ENCODE measurements at places on chromosomes 4 and X. TPM values are rescaled to one million over a fixed set of nuclear protein-coding genes. Genes with fewer than 3 reads are reported as not detected.

BEX4 gene
- 80.1 TPM for polyA plus RNA-seq

DNA sequence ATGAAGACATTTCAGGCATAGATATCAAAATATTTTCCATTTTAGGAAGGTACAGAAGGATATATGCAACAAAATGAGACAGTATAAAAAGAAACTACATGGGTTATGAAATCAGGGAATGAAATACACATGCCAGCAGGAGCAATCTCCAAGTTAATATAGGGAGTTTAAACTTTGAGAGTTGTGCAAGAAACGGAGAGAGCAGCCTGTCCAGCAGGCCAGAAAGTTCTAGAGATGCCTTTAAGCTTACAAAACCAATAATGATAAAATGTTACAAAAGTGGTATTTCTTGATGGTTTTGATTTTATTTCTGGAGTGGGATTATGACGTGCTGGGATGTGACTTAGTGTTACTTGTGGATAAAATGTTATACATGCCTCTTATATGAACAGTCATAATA, 2047.9 kb downstream of the ARAP2 start:
- H3K4me3 ChIP-seq: no peak overlapping the region
- DNase-seq: no peak
- H3K4me1 ChIP-seq: no peaks in the 10 kb centered on the region
- H3K27ac ChIP-seq: no peak overlapping the region
- H3K36me3 ChIP-seq: no peaks in the 10 kb centered on the region

- peak overlapping the region; percentile 82 for H3K27ac ChIP-seq
- no peaks in the 10 kb centered on the region for H3K27me3 ChIP-seq
- H3K4me1 ChIP-seq: peaks cover 19% of the 10 kb centered on the region
- peak overlapping the region; percentile 92 for H3K4me3 ChIP-seq
- peak; percentile 38 for DNase-seq
- H3K36me3 ChIP-seq: no peaks in the 10 kb centered on the region
Measured at GRCh38 chrX:103918050-103918449, 44.4 kb upstream of the TMSB15B start.

GRCh38 chr4:92303621-92304027, at the start of gene GRID2:
GRID2 (plus strand) TSS chr4:92303966.
- no peak within 1 kb of the TSS for H3K27ac ChIP-seq
- H3K4me1 ChIP-seq: peaks cover 8% of the 10 kb centered on the region
- peaks cover 39% of the 10 kb centered on the region for H3K27me3 ChIP-seq
- no peaks in the 10 kb centered on the region for H3K36me3 ChIP-seq
- peak within 1 kb of the TSS; percentile 18 for H3K4me3 ChIP-seq

GRCh38 chrX:153476666-153477363, 6.4 kb upstream of the HAUS7 start:
- no peaks in the 10 kb centered on the region for H3K4me1 ChIP-seq
- no peaks in the 10 kb centered on the region for H3K36me3 ChIP-seq
- H3K27me3 ChIP-seq: no peaks in the 10 kb centered on the region
- H3K27ac ChIP-seq: no peak overlapping the region
- H3K4me3 ChIP-seq: no peak overlapping the region

JADE3 gene
- 3.8 TPM for polyA plus RNA-seq

CTAG2 gene
- polyA plus RNA-seq: not detected

GRCh38 chr4:47334652-47335051, 128.8 kb downstream of the COMMD8 start:
- no peak overlapping the region for H3K27ac ChIP-seq
- H3K4me1 ChIP-seq: no peaks in the 10 kb centered on the region
- no peaks in the 10 kb centered on the region for H3K36me3 ChIP-seq
- no peak overlapping the region for H3K4me3 ChIP-seq
- DNase-seq: no peak
- H3K27me3 ChIP-seq: peaks cover 23% of the 10 kb centered on the region

DNA sequence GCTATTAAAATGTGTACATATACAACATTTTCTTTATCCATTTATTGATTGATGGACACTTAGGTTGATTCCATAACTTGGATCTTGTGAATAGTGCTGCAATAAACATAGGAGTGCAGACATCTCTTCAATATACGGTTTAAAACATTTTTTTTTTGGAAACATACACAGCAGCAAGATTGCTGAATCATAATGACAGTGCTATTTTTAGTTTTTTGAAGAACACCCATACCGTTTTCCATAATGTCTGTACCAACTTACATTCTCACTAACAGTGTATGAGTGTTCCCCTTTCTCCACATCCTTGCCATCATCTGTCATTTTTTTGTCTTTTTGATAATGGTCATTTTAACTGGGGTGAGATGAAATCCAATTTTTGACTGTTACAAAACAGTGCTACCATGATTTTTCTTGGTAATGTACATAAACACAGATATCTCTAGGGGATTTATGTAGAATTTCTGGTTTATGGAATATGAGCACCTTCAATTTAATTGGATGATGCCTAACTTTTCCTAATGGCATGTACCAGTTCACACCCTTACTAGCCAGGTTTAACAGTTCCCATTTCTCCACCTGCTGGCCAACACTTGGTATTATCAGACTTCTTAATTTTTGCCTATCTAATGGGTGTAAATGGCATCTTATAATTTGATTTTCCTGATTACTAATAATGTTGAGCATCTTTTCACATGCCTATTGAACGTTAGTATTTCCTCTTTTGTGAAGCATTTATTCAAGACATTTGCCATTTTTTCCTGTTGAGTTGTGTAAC, 21.0 kb upstream of the TMSB15B start:
- H3K27me3 ChIP-seq: peaks cover 8% of the 10 kb centered on the region
- DNase-seq: peak; percentile 18
- H3K27ac ChIP-seq: no peak overlapping the region
- no peak overlapping the region for H3K4me3 ChIP-seq

GRCh38 chrX:150966235-150966634, 16.9 kb upstream of the HMGB3 start:
- H3K27me3 ChIP-seq: peaks cover 16% of the 10 kb centered on the region
- H3K4me3 ChIP-seq: no peak overlapping the region
- no peak overlapping the region for H3K27ac ChIP-seq

MAGEB2 gene
- not detected for polyA plus RNA-seq

DNA sequence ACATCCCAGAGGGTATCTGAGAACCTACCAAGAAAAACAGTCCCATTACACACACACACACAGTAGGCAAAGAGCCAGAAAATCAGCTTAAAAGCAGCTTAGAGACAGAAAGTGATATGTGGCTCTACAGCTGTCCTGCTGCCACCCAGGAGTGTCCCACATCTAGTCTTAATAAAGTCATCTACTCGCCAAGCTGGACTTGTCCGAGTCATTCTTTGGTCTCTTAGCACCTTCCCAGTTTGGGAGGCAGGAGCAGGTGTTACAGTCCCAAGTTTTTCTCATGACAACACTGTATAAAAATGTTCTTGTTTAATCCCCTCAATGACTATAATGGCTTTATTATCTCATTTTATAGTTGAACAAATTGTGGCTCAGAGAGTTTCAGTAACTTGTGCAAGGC, 252.5 kb upstream of the CASK start:
- no peak overlapping the region for H3K27ac ChIP-seq
- no peak overlapping the region for H3K4me3 ChIP-seq
- no peak for DNase-seq
- no peaks in the 10 kb centered on the region for H3K27me3 ChIP-seq
- H3K4me1 ChIP-seq: no peaks in the 10 kb centered on the region

DNA sequence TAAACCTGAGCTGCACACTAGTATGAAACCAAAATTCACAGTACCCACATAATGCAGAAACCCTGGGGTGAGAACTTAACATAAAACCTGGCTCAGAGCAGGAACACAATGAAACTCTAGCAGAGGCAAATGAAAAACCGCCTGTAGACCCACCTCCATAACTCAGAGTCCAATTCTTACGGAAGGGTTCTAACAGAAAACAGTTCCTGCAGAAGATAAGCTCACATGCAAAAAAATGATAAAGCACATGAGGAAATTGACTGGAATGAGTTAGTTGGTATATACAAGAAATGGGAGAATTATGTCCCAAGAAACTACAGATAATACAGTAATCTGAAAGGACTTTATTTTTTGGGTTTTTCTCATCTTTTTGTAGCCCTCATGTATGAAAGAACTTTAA, 14.7 kb downstream of the RTL9 start:
- no peak overlapping the region for H3K27ac ChIP-seq
- DNase-seq: no peak
- H3K27me3 ChIP-seq: no peaks in the 10 kb centered on the region
- H3K36me3 ChIP-seq: no peaks in the 10 kb centered on the region

CXCL5 gene
- 0.53 TPM for polyA plus RNA-seq

DNA sequence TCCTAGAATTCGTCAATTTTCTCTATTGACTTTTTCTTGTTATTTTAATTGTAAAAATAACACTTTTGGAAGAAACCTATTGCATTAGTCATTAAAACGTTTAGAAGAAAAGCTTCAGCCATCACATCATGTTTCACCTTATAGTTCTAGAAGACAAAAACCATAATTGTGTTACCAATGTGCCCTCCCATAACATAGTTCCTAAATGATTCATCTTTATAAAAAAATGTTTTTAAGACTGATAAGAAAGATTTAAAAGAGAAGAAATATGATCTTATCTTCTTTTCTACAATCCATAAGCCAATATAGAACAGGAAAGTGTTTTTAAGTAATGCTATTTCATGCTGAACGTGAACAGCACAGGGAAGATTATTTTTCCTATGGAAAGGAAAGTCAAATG, 316.6 kb upstream of the NDST4 start:
- H3K27me3 ChIP-seq: no peaks in the 10 kb centered on the region
- DNase-seq: no peak
- H3K27ac ChIP-seq: no peak overlapping the region
- H3K4me1 ChIP-seq: no peaks in the 10 kb centered on the region
- no peaks in the 10 kb centered on the region for H3K36me3 ChIP-seq
- H3K4me3 ChIP-seq: no peak overlapping the region

SPON2 gene
- polyA plus RNA-seq: 4.1 TPM

PAGE2 gene
- polyA plus RNA-seq: not detected

FAM53A gene
- polyA plus RNA-seq: 2.7 TPM

GRCh38 chr4:148044089-148044911, 312.4 kb downstream of the ARHGAP10 start:
- H3K27ac ChIP-seq: no peak overlapping the region
- no peak overlapping the region for H3K4me3 ChIP-seq
- no peak for DNase-seq
- H3K36me3 ChIP-seq: no peaks in the 10 kb centered on the region

GRCh38 chr4:53861856-53862610, 202.4 kb downstream of the CHIC2 start:
- peaks cover 2% of the 10 kb centered on the region for H3K4me1 ChIP-seq
- no peaks in the 10 kb centered on the region for H3K27me3 ChIP-seq
- no peak for DNase-seq
- H3K36me3 ChIP-seq: no peaks in the 10 kb centered on the region

GRCh38 chr4:53963781-53964180, 100.6 kb downstream of the CHIC2 start:
- no peaks in the 10 kb centered on the region for H3K27me3 ChIP-seq
- H3K4me3 ChIP-seq: no peak overlapping the region
- no peaks in the 10 kb centered on the region for H3K36me3 ChIP-seq

DNA sequence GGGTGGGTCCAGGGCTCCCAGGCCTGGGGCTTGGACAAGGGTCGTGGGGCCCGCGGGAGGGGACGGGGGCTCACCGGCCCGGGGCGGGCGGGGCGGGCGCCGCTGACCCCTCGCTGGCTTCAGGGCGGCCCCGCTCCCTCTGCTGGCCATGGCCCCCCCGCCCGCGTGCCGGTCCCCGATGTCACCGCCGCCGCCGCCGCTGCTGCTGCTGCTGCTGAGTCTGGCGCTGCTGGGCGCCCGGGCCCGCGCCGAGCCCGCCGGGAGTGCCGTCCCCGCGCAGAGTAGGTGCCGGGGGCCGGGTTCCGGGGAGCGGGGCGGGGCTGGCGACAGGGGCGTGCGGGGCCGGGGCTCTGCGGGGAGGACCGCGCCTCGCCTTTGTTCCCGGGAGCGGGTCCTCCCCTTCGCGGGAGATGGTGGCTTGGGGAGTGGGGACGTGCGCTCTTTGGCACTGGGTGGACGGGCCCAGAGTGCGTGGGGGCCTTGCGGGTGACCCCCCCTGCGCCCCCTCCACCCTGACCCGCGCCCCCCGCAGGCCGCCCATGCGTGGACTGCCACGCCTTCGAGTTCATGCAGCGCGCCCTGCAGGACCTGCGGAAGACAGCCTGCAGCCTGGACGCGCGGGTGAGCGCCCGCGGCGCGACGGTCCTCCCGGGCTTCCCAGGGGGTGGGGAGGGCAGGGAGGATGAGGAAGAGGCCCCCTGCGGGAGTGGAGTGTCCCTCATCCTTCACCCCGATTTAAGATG, 16.8 kb upstream of the NAT8L start:
- H3K4me1 ChIP-seq: peaks cover 9% of the 10 kb centered on the region
- peaks cover 48% of the 10 kb centered on the region for H3K27me3 ChIP-seq

DNA sequence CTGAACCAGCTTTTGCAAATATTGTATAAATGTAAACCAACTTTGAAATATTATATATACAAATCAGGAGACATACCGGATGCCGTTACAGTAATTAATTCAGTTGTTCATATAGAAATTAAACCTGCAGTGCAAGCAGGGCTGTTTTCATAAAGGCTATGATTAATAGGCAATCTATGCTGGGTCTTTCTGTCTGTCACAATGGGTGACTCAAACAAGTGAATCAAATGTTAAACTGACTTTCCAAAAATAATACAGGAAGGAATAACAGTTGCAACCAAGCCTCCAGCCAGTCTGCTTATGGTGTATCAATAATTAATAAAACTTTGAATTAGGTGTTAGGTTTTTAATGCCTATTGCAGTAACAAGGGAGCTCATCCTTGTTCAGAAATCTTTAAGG, 43.9 kb downstream of the GABRB1 start:
- H3K4me3 ChIP-seq: no peak overlapping the region
- H3K36me3 ChIP-seq: no peaks in the 10 kb centered on the region
- H3K27me3 ChIP-seq: no peaks in the 10 kb centered on the region
- no peak overlapping the region for H3K27ac ChIP-seq

- H3K4me3 ChIP-seq: no peak overlapping the region
- H3K36me3 ChIP-seq: no peaks in the 10 kb centered on the region
- H3K4me1 ChIP-seq: no peaks in the 10 kb centered on the region
- H3K27ac ChIP-seq: no peak overlapping the region
Measured at GRCh38 chr4:113437129-113437528, 324.4 kb downstream of the CAMK2D start.

MAPK10 gene
- polyA plus RNA-seq: 0.78 TPM

DNA sequence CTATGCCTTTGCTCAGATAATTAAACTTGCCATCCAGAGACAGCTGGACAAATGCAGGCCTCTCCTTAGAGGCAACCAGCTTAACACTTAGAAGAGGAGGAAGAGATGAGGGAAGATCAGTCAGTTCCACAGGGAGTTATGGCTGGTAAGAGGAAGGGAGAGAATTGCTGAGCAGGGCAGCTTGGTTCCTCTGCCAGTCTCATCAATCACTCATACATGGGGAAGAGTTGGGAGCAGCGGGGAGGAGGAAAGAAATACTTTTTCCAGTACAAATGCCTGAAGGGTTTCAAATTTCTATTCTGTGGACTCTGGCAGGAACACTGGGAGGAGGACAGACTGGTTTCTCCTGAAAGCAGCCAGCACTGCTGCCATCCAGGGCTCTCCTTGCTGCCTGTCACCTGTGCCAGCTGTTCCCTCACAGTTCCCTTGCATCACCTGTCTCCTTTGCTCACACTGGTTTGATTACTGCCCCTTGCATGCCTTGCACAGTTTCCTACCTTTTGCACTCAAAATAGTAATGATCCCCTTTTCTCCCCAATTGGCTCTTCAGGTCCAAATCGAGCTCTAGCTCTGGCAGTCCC, 59.5 kb downstream of the PGRMC2 start:
- no peak for DNase-seq
- H3K4me1 ChIP-seq: no peaks in the 10 kb centered on the region
- H3K27me3 ChIP-seq: peaks cover 4% of the 10 kb centered on the region
- peak overlapping the region; percentile 10 for H3K27ac ChIP-seq

- H3K36me3 ChIP-seq: no peaks in the 10 kb centered on the region
- H3K4me3 ChIP-seq: peak overlapping the region; percentile 70
- no peaks in the 10 kb centered on the region for H3K27me3 ChIP-seq
- DNase-seq: no peak
- H3K27ac ChIP-seq: peak overlapping the region; percentile 29
- H3K4me1 ChIP-seq: peaks cover 40% of the 10 kb centered on the region
Measured at GRCh38 chrX:40151211-40152172, 53.7 kb upstream of the BCOR start.
